ENCODE measurements at places on chromosomes 4 and X.

- DNase-seq: no peak
These were observed 216.8 kb downstream of the IL15 start for GRCh38 chr4:141853091-141853764.

DNA sequence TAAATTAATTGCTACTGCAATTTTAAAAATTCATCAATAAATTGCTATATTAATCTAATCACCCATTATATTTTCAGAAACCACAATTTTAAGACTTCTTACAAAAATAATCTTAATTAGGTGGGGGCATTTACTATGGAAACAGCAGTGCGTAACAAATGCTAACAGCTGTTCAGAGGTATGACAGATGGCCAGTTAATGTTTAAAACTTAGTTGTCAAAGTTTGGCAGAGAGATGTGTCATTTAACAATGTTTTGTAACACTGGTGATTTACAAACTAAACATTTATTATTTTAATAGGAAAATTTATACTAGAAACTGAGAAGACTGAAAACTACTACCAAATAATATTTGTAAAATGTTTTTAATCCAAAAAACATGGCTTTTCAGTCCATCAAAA is 85.2 kb upstream of the GPR34 start:
- DNase-seq: no peak

- DNase-seq: no peak
These were observed 72.8 kb upstream of the CAMK2D start for GRCh38 chr4:113834298-113834697.

GRCh38 chr4:1869530-1870327 is 1.5 kb upstream of the NSD2 start:
- DNase-seq: no peak

DNA sequence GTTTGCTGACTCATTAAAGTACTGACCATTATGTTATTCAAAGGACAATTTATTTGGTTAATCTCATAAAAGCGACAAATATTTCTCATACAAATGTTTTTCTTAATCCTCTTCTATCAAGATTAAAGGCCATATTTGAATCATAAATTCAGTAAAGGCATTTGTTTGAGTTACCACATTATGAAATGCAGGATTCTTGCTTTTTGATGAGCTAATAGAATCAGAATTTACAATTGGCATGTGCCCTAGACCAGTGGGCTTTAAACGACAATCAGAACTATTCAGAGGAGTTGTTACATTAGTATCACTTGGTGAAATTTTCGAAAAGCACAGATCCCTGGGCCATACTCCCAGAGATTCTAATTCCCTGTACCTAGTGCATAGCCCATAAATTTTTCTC is 55.3 kb downstream of the KLHL4 start:
- DNase-seq: no peak

DNA sequence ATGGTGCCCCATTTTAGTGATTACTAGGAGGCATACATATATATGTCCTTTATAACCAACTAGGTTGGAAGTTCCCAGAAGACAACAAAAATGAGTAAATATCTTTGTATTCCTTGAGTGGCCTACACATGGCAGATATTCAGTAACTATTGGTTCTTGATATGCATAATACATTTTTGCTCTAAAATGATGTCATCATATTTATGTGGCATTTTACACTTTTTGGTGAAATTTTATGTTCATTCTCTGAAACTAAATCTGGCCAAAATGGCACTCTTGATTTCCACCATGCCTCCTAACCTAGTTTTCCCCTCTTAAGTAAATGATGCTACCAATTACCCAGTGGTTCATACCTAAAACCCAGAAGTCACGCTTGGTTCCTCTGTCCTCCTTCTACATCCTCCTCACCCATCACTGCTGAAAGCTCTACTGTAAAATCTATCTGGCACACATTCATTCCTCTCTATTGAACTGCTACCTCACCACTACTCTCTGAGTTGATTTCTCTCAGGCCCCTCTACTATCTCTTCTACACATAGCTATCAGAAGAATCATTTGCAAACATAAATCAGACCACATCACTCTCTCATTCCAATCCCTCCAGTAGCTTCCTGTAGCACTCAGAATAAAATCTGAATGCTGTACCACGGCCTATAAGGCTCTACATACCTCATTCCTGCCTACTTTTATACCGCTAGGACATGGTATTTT is 13.4 kb downstream of the SLC10A7 start:
- no peak for DNase-seq

GRCh38 chr4:180999217-180999616 is 1244.0 kb upstream of the TENM3 start:
- no peak for DNase-seq

DNA sequence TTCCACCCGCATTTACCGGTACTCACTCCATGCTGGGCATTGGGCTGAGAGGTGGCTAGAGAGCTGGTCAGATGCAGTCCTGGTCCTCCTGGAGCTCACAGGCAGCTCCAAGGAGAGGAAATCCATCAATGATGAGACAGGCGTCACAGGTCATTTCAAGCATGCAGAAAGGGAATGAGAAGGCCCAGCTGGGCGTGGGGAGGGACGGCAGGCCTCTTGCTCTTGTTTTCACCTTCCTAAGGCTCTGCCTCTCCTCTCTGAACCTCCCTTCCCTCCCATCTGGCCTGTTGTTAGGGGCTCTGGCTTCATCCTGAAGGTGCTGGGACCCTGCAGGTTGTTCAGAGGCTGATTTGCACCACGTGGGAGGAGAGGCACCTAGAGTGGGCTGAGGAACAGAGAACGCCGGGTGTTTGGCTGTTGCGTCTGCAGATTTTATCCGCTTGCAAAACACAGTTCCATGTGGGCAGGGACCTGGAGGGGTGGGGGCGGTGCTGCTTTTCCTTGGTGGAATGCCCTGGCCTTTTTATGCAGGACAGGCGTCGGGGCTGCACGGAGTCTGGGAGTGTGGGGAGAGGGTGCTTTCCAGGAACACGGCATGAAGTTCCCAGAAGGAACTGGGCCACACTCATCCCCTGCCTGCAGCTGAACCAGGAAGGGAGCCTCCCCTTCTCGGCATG is 81.5 kb upstream of the PSAPL1 start:
- no peak for DNase-seq

All from hematopoietic multipotent progenitor cell treated with erythropoietin and hydrocortisone succinate and interleukin-3 and kit ligand, for 15 days (in vitro differentiated cells).